Brain microvascular endothelial cell (primary cell): ENCODE measurements at places on chromosomes 13 and 19.

GRCh38 chr13:40272776-40273139 lies 393.7 kb downstream of the FOXO1 start:
- peak; percentile 53 for DNase-seq

DNA sequence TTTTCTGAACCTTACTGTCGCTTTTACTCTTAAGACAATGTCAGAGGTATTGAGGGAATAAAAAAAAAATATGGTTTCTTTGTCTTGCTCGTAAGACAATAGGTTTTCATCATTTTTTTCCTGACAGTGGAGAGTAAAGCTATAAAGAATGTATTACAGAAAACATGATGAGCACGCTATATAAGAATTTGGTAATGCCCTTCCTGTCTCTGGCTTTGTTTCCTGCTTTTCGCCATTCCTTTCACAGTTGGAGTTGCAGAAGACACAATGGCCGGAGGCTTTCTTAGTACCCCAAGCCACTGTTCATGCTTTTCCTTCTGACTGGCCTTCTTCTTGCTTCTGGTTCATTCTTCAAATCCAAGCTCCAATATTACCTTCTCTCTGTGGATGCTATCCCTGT lies 101.0 kb upstream of the DACH1 start:
- peak; percentile 16 for DNase-seq

- DNase-seq, result peak; percentile 5
These were observed 141.9 kb downstream of the SUCLA2 start for GRCh38 chr13:47859165-47859564.

- no peak for DNase-seq
These were observed 18.3 kb downstream of the UBAC2 start for GRCh38 chr13:99218969-99219368.

GRCh38 chr19:54179921-54180461 lies 7.0 kb upstream of the TMC4 start:
- peak; percentile 80 for DNase-seq

DNA sequence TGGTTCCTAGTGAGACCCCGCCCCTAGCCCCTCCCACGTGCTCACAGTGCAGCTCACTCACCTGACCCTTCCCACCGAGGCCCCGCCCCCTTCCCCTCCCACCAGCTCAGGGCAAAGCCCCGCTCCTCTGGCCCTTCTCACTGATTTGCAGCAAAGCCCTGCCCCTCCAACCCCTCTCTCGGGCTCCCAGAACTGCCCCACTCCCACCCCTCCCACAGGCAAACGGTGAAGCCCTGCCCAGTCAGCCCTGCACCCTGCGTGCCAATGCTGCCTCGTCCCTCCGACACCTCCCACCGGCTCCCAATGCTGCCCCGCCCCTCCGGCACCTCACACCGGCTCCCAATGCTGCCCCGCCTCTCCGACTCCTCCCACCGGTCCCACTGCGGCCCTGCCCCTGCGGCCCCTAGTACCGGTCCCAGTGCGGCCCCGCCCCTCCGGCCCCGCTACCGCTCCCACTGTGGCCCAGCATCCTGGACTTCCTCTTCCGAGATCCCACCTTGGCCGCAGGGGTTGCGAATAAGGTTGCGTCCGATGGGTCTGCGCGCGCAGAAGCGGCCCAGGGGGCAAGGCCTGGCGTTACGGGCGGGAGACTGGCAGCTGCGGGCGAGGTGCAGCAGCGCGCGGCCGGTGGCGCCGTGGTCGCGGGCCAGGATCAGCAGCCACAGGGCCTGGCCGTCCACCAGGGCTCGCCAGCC lies 834 bp downstream of the FBXO27 start:
- DNase-seq, result peak; percentile 40

- DNase-seq, result no peak
These were observed 11.5 kb upstream of the WBP4 start for GRCh38 chr13:41049480-41050440.

DNA sequence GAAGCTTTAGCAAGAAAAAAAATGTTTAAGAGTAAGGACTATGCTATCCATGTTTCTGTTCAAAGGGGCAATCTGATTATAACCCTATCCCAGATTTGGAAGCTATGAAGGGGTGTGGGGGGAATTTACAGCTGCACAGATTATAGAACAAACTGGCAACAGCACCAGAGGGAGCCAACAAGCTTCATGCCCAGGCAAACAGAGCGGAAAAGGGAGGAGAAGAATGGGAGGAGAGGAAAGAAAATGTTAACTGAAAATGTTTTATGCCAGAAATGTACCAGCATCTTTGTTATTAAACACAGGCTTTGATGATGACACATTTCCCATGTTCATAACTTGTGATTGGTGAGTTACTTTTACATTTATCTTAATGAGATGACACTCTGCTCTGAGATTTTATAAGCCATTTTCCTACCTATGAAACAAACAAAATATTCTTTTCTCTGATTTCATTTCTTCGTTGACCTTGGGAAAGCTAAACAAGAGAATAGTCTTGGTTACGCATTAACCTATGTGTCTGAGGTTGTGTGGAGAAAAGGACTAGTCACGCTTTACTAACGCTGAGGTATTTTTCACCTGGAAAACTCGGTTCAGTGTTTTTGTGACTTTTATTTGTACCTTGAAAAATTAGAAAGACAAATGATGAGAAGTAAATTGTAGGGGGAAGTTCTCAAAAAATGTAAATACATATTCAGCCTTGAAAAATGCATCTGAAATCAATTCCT lies 235.8 kb upstream of the MIR17HG start:
- DNase-seq, result no peak

GRCh38 chr19:50147462-50148423 lies 15.3 kb downstream of the IZUMO2 start:
- DNase-seq, result peak; percentile 83

GRCh38 chr13:22325761-22326160 lies 654.9 kb downstream of the FGF9 start:
- DNase-seq, result no peak

GRCh38 chr13:111080642-111081041 lies 34.5 kb upstream of the ARHGEF7 start:
- no peak for DNase-seq

DNA sequence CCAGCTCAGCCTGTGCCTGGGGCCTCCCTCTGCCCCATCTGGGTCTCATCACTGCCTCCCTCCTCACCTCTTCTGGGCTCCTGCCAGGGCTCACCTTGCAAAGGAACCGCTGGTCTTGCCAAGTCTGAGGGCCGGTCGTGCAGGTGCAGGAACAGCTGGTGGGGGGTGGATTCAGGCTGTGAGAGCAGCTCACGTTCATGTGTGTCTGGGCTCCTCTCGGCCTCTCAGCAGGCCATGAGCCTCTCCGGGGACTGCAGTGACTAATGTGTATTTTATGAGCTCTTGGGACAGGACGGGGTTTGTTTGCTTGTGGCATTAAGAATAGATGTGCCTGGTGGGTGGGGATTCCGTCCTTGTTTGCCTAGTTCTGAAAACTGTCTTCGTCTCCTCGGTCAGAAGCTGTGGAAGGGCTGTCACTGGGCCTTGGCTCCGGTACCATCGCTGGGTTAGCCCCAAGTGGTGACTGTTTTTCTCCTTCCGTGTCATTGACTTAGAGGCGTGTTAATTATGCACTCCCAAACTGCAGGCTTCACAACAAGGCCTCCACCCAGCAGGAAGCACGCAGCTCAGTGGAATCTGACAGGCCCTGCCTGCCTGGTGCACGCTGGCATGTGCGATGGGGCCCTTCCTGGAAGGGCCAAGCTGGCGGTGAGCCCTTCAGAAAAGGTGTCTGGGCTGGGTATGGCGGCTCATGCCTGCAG lies 77.6 kb downstream of the KDM4B start:
- peak; percentile 63 for DNase-seq

DNA sequence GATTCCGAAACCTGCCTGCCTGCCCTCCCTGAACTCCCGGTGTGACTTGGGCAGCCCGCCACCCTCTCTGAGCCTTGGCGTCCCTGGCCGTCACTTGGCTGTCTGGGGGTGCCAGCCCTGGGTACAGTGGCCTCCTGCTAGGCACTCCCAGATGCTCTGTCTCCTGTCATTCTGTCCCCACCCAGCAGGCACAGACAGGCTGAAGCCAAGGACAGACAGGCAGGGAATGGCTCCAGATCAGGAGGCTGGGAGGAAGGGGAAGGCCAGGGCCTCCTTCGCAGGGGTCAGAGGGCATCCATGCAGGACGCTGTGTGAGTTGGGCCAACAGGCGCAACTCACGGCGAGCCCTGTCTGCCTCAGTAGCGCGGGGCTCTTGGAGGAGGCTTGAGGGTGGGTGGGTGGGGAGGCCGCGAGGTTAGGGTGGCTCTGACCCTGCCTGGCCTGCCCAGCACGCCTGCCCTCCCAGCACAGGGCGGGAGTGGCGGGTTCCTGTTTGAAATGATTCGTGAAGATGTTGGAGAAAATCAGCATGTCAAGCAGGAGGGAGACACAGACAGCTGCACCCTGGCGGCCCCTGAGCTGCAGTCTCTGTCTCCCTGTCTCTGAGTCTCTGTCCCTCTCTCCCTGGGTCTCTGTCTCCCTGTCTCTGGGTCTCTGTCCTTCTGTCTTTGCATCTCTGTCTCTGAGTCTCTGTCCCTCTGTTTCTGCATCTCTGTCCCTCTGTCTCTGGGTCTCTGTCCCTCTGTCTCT lies 19.7 kb downstream of the KLHL26 start:
- no peak for DNase-seq

DNA sequence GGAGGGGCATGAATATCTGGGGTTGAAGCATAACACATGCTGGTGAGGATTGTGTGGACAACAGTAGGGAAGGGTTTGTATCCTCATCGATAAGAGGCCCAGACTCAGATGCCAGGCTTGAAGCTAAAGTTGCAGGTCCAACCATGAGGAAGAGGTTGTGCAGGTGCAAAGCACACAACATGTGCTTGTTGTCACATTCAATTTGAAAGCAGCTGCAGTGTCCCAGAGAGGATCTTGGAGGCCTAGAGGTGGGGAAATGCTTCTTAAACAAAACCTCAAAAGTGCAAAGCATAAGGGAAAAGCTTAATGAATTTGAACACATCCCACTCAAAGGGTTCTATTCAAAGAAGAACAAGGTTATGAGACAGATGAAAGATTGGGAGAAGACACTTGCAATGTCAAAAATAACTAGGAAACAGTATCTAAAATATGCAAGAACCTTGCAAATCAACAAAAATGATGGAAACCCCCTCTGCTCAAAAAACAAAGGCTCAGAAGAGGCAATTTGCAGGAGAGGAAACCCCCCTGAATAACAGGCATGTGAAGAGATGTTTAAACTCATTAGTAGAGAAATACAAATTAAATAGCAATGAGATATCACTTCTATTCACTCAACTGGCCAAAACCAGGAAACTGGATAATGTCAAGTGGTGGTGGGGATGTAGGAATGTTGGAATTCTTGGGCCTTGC lies 187.1 kb downstream of the KATNAL1 start:
- no peak for DNase-seq

GRCh38 chr19:37893845-37894575 lies 12.4 kb downstream of the WDR87 start:
- DNase-seq, result no peak

DNA sequence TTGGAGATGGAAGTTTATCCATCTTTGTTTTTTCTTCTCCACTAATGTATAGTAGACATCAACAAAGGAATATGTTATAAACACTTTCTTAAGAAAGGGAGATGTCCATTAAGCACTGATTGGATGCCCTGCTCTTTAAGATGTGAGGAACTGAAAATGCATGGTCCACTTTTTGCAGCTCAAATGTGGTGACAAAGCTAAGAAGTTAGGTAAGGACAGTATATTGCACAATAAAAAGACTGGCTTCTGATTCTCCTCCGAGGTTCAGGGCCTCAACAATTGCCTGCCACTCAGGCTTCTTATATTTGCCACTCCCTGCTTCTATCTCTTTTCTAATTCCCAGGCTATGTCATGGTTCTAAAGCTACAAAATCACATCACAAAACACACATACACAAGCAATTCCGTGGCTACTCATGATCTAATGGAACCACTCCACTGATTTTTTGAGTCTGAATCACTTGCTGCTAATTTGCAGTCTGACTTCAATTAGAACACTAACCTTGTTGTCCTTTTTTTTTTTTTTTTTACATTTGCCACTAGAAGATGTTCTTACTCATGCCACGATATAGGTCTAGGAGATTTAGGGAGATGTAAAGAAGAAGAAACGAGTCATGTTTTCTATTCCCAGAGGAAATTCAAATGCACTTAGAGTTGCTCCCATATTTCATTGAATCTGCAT lies 29.6 kb upstream of the TNFSF11 start:
- DNase-seq, result no peak

- DNase-seq, result no peak
These were observed 24.2 kb downstream of the PPP1R37 start for GRCh38 chr19:45117167-45117594.

DNA sequence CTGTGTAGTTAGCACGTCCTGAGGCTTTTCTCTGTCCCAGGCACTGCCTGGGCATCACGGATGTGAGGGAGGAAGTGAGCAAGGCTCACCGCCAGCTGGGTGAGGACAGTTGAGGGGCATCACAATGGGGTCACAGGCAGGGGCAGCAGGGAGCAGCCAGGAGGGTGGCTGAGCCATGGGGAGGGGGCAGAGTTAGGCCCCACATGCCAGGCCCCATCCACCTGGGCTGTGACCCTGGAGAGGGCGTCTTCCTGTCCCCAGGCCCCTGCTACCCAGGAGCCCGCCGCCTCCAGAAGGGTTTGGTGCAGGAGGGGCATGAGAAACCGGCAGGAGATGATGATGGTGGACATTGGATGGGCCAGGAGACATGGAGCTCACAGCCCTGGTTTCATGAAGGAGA lies 56.8 kb upstream of the F7 start:
- DNase-seq, result no peak

DNA sequence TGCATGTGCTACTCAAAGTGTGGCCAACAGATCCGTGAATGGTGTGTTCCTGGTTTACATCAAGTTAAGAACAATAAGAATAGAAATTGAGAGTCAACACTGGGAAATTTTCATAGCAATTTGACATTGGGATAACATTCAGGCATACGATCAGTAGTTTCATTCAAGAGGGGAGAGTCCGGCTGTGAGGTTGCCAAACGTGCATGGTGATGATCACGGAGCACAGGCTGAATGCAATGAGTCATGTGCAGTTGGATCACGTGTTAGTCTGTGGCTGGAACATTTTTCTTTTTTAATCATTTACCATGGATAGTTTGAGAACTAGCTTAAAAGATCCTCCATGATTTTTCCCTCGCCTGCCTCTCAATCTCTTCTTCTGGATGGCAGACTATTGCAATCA lies 2.5 kb upstream of the DCT start:
- peak; percentile 57 for DNase-seq

DNA sequence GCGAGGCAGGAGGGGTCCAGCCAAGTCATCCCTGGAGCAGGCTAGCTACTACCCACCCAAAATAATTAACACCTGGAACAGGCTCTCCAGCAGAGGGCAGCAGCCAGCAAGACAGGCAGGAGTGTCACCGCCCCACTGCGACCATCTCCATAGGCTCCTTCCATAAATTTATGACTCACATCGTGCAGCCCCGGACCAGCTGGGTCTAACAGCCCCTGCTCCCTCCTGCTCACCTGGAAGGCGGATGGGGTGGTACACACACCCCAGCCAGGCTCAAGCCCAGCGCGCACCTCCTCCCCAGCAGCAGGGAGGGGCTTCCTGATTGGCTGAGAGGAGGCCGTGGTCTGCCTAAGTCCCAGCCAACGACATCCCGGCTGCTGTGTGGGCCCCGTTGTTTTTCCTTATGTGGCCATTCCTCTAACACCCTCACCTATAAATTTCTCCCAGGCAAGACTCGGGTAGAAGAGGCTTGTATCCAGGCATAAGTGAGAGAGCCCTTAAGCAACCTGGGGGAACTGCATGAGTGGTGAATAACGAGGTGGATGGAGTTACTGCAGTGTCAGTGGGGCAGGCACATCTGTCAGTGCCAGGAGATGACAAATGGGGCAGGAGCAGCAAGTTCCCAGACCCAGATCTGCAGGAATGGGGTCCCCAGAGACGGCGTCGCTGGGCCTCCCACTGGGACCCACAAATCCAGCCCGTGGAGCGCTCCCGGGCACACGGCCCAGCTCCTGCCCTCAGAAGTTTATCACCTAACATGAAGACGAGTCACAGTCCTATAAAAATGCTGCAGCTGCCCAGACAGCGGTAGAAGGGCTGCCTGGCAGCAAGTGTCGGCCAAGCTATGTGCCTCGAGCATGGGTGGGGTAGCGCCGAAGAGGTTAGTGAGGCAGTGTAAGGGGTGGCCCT lies 43.1 kb downstream of the CEBPG start:
- DNase-seq, result peak; percentile 66
